ENCODE measurements at places on chromosomes 1 and 21. TPM values are rescaled to one million over a fixed set of nuclear protein-coding genes. Genes with fewer than 3 reads are reported as not detected.

The GLIS1 gene
- total RNA-seq = not detected

The KAZN gene
- 1.1 TPM for total RNA-seq

The AMY1B gene
- not detected for total RNA-seq

The PLA2G2D gene
- not detected for total RNA-seq

The NKAIN1 gene
- total RNA-seq = not detected

The PLA2G2C gene
- not detected for total RNA-seq

The PTPRC gene
- total RNA-seq = not detected

The FAM131C gene
- 0.43 TPM for total RNA-seq

The HMGN2 gene
- total RNA-seq = 449 TPM

The FAM151A gene
- total RNA-seq = not detected

The IL19 gene
- not detected for total RNA-seq

The OR2G6 gene
- total RNA-seq = not detected

The ANGPTL3 gene
- not detected for total RNA-seq

The TARDBP gene
- 59.7 TPM for total RNA-seq

The TFF2 gene
- 1.5 TPM for total RNA-seq

The GSTM1 gene
- not detected for total RNA-seq

The AK4 gene
- 35.0 TPM for total RNA-seq

The SHISAL2A gene
- total RNA-seq = not detected

The ADORA3 gene
- total RNA-seq = not detected

The RGS7 gene
- 0.31 TPM for total RNA-seq

Measured in HT-29 (cell line).